ENCODE measurements at places on chromosomes 3 and 15.

DNA sequence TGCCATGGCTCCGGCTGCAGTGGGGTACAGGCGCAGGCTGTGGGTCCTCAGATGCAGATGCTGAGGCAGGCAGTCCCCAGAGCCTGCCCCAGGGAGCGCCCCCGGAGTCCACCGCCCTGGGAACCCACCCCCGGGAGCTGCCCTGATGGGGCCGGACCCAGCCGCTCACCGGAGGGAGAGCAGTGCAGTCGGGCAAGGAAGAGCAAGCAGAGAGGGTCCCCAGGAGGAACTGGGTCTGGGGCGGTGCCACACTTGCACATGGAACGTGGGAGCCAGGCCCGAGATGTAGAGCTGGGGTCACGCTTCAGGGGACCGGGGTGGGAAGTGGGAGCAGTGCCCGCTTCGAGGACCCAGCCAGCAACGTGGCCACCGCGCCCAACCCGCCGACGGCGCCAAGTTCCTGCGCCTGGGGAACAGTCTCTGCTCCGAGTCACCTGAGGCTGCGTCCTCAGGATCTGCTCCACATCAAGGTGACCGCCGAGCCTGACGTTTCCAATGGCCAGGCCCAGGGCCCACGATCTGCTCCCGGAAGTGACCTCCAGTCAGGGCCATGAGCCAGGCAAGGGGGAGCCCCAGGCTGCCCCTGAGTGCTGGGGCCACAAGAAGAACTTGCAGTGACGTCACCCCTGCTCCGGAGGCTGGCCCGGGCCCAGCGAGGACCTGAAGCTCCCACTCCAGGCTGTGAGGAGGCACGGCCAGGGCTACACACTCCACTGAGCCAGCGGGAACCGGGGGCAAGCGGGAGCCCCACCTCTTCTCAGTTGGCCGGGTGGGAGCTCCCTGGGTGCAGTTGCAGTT is 27.0 kb upstream of the TFG start:
- DNase-seq: no peak

- DNase-seq: no peak
Measured at GRCh38 chr15:41511899-41512369, 1.7 kb downstream of the LTK start.

DNA sequence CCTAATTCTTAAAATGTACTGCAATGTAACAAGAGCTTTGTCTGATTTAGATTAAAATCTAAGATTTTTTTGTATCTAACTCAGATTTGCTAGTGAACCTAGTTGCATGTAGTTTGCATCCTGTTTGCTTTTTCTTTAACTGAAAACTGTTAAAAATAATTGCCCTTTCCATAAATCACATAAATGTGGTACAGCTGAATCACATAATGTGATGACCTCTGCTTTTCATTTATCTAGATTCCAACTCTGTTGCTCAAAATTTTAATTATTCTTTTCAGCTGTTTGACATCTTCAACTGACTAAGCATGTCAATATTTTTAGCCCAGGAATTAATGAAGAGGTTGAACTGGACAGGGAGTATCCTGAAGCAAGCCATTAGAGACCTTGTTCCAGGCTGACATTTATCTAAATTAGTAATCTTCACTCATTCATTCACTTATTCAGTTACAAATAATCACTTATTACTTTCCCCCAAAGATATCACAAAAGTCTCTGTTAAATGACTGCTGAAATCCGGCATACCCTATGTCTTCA is 101.9 kb upstream of the PLXND1 start:
- no peak for DNase-seq

- no peak for DNase-seq
Measured at GRCh38 chr15:82646250-82647044, 716 bp downstream of the CPEB1 start.

GRCh38 chr3:63847718-63848450 is 15.7 kb downstream of the THOC7 start:
- DNase-seq: no peak

DNA sequence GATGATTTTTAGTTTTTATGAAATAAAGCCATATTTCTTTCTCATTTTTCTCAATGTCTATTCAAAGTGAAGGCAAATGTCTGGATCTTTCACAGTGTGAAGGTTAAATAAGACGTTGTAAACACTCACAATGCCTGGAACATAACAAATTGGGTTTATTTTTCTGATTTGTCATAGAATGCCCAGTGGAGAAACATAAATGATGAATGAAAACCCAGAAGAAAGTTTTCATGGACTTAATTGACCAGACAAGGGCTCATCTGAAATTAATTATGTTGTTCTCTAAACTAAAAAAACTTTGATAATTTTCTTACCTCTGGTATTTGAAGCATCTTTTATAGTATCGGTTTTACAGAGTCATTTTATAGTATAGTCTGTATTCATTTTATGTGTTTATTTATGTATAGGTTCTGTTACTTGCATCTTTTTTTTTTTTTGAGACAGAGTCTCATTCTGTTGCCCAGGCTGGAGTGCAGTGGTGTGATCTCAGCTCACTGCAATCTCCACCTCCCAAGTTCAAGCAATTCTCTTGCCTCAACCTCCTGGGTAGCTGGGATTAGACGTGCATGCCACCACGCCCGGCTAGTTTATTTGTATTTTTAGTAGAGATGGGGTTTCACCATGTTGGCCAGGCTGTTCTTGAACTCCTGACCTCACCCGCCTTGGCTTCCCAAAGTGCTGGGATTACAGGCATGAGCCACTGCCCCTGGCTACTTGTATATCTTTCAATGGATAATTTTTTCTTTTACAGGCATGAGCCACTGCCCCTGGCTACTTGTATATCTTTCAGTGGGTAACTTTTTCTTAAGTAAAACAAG is 15.1 kb upstream of the BNIP2 start:
- no peak for DNase-seq

- DNase-seq: peak; percentile 8
Measured at GRCh38 chr3:98565237-98565643, 28.2 kb downstream of the CPOX start.

DNA sequence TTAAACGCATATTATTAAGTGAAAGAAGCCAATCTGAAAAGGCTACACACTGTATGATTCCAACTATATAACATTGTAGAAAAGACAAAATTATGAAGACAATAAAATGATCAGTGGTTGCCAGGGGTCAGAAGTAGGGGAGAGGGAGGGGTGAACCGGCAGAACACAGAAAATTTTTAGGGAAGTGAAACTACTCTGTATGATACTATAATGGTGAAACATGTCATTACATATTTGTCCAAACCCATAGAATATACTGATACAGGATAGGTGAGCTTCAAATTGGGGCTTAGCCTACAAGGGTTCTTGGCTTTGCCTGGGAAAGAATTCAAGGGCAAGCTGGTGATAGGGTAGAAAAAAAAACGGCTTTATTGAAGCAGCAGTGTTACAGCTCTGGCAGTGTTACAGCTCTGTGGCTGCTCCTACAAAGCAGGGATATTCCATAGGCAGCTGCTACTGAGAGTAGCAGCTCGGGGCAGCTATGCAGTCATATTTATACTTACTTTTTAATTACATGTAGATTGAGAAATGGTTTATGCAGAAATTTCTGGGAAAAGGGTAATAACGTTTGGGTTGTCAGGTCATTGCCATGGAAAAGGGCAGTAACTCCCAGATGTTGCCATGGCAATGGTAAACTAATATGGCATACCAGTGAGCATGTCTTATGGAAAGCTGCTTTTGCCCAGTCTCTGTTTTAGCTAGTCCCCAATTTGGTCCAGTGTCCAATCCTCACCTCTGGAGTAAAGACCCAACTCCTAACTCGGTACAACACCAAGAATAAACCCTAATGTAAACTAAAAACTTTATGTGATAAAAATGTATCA is 125.1 kb upstream of the SLC25A36 start:
- DNase-seq: no peak

GRCh38 chr3:120741320-120741719 is 996 bp downstream of the RABL3 start:
- DNase-seq: no peak

GRCh38 chr3:12865271-12865670 is 23.9 kb upstream of the RPL32 start:
- no peak for DNase-seq

- no peak for DNase-seq
Measured at GRCh38 chr15:51024735-51025453, 69.8 kb downstream of the TNFAIP8L3 start.

- no peak for DNase-seq
Measured at GRCh38 chr15:91484141-91484540, 369.4 kb upstream of the SLCO3A1 start.

DNA sequence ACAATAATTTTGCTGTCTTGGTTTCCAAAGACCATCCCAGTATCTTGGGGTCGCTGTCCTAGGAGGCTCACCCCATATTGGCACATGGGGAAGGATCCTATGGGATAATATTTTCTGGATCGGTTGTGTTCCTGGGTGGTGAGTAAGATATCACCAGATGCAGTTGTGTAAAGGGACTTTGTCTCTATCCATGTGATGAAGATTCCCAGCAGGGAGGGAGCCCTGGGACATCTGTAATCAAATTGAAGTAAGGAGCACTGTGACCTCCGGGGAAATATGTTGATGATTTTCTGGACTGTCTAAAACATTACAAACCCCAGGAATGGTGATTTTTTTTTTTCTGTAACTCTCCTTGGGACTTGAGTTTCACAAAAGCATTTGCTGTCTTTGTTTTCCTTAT is 36.2 kb upstream of the LRTM1 start:
- no peak for DNase-seq

- DNase-seq: no peak
Measured at GRCh38 chr3:99485286-99485685, 153.1 kb upstream of the COL8A1 start.

DNA sequence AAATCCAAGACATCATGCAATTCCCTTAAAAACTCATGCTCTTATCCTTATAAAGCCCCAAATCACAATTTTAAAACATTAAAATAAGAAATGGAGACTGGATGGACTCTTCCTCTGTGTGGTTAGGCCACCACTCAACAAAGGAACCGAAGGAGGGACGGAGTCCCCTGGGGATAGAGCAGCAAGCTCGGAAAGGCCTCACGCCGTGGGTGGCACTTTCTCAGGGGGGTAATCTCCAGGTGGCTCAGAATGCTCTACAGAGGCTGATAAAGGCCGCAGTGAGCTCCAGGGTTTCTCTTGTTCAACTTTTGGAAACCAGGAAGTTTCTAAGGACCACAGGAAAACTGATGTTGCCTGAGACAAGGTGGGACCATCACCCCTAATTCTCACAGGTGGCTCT is 23.2 kb downstream of the CCR9 start:
- DNase-seq: no peak

GRCh38 chr15:60349589-60349988 is 48.2 kb downstream of the ANXA2 start:
- no peak for DNase-seq

GRCh38 chr15:40331637-40332036 is 8.1 kb downstream of the INAFM2 start:
- no peak for DNase-seq

GRCh38 chr15:81780966-81781365 is 264.9 kb downstream of the MEX3B start:
- no peak for DNase-seq

DNA sequence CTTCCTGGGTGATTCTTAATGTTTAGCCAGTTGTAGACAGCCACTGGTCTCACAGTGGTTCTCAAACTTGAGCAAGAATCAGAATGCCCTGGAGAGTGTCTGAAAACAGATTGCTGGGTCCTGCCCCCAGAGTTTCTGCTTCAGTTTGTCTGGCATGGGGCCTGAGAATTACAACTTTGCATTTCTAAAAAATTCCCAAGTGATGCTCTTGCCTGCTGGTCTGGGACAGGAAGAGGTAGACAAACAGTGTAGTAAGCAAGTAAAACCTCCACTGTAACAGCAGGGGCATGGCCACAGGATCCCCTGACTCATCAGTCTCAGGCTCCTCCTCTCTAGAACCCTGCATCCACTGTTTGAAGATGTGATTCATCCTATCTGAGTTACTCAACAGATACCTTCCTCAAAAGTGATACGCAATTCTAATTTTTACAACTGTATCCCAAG is 36.5 kb downstream of the DZIP1L start:
- DNase-seq: no peak

DNA sequence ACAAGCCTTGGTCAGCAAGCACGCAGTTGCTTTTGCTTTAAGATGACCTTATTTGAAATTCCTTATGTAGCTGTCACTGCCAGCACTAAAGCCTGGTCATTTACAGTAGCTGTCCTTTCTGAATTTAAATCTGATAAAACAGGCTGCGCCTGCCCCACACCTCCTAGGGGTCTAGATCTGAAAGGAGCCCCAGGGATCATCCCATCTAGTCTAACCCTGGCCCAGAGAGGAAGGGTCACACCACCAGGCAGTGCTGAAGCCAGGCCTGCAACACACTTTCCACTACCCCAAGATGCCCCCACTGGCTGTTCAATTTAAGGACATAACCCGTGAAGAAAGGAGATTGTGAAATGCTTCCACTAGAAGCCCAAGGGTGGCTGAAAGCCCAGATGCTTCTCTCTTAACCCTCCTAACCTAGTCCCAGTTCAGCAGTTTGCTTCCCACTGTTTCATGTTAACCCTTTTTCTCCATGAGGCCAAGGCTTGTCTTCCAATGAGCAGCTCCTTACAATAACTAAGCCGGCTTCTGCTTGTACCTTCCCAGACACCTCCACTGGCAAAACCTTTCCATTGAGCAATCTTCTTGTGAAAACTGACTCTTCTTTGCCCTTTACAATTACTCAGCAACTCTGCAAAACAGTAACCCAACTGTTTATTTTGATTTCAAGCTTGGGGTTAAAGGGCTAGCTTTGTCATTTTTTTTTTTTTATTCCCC is 198.9 kb upstream of the LPP start:
- no peak for DNase-seq

- DNase-seq: no peak
Measured at GRCh38 chr3:82005266-82005665, 243.8 kb upstream of the GBE1 start.

Measured in NCI-H2081 (cell line).